ENCODE measurements at places on chromosomes 1 and 21.

GRCh38 chr1:24177161-24177560 is 9.9 kb downstream of the IFNLR1 start:
- DNase-seq = no peak

GRCh38 chr1:37481289-37482003 is 7.1 kb downstream of the ZC3H12A start:
- DNase-seq = no peak

GRCh38 chr1:173112129-173112528 is 61.4 kb upstream of the TNFSF18 start:
- no peak for DNase-seq

- no peak for DNase-seq
These were observed 23.2 kb downstream of the ERRFI1 start for GRCh38 chr1:8002921-8003320.

GRCh38 chr1:171501305-171502024 is 16.1 kb downstream of the PRRC2C start:
- no peak for DNase-seq

- DNase-seq = no peak
These were observed 21.3 kb upstream of the RSPO1 start for GRCh38 chr1:37656026-37656425.

DNA sequence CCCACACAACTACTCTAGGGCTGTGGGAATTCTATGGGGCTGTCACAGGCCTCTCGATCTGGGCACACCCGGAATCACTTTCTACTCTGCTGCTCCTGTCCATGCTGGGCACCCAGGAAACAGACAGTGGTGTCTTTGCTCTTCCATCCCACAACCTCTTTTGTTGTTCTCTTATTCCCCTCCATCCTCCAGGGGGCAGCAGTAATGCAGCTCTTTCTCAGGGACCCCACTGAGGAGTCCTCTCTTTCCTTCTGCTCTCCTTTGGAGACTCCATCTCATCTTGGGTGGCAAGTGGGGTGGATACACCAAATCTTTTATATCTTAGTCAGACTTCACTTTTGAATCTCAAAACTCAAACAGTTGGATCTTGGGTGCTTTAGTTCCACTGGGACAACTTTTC is 206.3 kb downstream of the HS2ST1 start:
- no peak for DNase-seq

DNA sequence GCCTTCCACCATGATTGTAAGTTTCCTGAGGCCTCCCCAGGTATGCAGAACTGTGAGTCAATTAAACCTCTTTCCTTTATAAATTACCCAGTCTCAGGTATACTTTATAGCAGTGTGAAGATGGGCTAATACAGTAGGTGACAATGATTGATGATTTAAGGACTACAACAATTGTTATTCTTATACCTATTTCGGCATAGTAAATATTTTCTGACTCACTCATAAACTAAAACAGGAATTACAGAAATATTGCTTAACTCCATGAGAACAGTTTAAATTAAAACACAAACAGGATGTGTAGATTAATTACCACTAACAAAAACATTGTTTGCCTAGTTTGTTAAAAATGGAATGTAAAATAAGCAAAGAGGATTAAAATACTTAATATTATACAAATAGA is 839.9 kb downstream of the LTN1 start:
- no peak for DNase-seq
